ENCODE measurements at places on chromosomes 6 and 20.

GRCh38 chr6:158067436-158068015 lies 85.9 kb downstream of the SYNJ2 start:
- DNase-seq, result no peak

- peak; percentile 61 for DNase-seq
These were observed 119.4 kb downstream of the NCOA3 start for GRCh38 chr20:47620808-47621805.

GRCh38 chr20:52490711-52491430 lies 299.3 kb upstream of the ZFP64 start:
- DNase-seq, result no peak

DNA sequence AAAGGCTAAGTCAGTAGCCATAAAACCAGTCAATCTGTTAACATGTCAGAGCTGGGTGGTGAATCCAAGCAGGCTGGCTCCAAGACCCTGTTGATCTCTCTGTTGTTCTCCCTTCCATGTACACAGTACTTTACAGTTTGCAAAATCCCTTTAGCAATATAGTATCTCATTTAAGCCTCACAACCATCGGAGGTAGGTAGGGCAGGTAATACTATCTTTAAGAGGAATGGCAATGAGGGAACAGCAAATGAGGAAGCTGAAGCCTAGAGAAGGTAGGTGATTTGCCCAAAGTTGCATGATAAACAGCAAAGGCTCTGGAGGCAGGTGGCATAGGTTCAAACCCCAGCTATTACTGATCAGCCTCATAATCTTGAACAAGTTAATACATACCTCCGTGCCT lies 34.7 kb upstream of the ARFGEF2 start:
- DNase-seq, result no peak

DNA sequence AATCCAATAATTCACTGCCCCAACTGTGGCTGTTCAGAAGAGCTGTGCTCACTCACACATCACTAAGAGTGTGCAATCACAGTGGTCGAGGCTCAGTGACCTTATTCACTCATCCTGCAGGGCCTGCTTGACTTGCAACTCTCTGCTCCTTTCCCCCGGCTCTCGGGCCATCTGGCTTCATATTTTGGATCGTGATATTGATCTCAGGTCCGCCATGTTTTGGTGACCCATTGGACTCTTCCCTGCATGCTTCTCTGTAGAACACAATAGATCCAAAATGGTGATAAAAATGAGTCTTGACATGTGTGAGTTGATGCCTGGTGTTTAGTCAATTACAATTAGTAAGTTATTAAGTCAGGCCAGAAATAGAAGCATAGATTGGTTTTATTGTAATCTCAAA lies 313.9 kb upstream of the SOX4 start:
- no peak for DNase-seq

GRCh38 chr6:18203786-18204185 lies 48.6 kb downstream of the KDM1B start:
- DNase-seq, result no peak

- no peak for DNase-seq
These were observed 28.5 kb downstream of the BCAS4 start for GRCh38 chr20:50823319-50823718.

GRCh38 chr6:156336089-156336488 lies 441.1 kb upstream of the ARID1B start:
- peak; percentile 17 for DNase-seq
